ENCODE measurements at places on chromosomes 7 and 10.

- DNase-seq, result no peak
Measured at GRCh38 chr7:50957431-50957830, 174.7 kb upstream of the GRB10 start.

- DNase-seq, result no peak
Measured at GRCh38 chr10:110864662-110865140, 7.0 kb upstream of the PDCD4 start.

GRCh38 chr10:100705139-100705538, 40.2 kb upstream of the PAX2 start:
- DNase-seq, result no peak

DNA sequence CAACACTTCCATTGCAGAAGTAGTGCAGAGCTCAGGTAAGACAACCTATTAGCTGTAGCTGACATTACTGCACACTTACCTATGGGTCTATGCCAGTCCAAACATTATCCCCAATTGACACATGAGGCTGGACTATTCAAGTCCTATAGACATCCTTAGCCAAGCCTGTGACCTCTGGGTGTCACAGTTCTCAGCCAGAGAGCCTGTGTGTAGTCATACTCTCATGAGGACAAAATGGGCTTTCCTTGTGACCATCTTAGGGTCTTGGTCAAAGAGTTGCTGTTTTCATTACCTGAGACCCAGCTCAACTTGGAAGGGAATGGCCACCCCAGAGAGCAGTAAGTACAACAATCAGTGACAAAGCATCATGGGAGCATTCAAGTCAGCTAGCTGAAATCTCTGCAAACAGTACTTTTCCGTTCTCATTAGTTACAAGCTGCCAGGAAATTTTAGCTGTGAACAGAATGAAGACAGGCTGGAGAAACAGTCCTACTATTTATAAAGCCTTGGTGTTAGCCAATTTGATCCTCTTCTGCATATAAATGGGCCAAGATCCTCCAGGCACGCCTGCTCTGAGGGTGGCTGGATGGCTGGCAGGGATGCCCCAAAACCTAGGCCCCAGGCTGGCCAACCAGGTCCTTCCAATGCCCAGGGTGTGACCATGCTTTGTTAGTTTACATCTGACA, 44.3 kb downstream of the NUDCD3 start:
- no peak for DNase-seq

- no peak for DNase-seq
Measured at GRCh38 chr7:142352543-142352942, 94.7 kb upstream of the PRSS58 start.

- DNase-seq, result no peak
Measured at GRCh38 chr10:69333205-69333604, 54.9 kb downstream of the HK1 start.

DNA sequence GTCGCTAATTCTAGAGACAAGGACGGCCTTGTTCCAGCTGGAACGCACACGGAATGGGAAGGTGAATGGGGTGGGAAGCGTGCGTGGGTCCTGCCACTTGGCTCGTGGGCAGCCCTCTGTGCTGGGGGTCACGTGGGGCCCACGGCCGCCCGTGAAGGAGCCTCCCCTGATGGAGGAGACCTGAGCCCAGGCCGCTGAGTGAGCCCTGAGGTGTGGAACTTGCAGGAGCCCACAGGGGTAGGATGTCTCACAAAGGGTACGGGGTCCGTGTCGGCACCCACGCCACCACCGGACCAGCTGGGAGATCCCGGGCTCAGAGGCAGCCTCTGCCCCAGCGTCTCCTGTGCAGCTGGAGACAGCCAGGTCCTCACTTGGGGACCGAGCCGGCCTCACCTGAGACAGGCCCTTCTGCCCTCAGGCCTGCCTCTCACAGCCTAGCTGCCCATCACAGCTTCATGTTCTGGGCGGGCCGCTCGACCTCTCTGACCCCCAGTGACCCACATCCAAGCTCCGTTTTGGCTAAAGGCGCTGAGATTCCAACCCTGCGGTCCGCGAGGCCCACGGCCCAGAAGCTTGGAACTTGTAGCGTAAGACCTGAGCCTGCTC, 84.8 kb downstream of the FOXL3 start:
- no peak for DNase-seq

DNA sequence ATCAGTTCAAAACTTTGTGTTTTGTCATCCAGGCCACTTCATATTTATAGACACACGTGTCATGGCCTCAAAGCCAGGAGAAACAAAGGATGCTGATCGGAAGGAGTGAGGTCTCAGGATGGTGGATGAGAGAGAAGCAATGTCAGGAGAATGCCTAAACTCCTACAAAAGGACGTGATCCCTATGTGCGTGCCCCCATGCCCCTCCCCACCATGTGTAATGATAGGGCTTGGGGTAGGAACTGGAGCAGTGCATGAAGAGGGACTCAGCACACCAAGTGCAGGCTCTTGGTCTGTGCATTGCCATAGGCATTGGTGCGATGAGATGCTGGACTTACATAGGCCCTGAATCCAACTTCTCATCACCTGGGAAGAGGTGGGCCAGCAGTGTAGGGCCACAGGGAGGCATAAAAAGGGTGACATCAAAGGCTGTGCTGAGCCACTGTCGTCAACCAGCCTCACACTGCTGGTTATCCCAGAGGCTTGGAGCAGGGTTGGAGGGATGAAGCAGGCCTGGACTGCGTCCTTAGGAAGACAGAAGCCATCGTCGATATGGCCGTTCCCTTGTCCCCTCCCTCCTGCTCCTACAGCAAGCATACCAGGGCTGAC, 46.9 kb upstream of the GDF10 start:
- DNase-seq, result no peak

DNA sequence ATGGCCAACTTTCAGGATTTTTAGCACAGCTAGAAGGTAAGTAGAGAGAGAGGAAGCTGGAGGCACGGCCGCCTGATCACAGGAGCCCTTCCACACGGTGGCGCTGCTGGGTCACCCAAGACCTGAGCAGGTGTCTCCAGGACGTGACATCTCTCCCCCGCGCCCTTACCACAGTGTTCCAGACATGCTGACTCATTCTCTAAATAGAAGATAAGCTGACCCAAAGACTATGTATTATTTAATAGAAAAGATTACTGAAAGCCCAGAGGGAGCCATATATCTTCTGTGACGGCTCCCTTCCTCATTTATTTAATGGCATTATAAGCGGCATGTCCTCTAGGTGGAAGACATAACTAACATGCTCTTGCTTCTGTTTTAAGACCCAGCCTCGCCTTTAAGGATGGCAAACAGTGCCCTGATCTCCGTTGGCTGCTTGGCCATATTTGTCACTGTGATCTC, 26.0 kb upstream of the MALSU1 start:
- peak; percentile 72 for DNase-seq

DNA sequence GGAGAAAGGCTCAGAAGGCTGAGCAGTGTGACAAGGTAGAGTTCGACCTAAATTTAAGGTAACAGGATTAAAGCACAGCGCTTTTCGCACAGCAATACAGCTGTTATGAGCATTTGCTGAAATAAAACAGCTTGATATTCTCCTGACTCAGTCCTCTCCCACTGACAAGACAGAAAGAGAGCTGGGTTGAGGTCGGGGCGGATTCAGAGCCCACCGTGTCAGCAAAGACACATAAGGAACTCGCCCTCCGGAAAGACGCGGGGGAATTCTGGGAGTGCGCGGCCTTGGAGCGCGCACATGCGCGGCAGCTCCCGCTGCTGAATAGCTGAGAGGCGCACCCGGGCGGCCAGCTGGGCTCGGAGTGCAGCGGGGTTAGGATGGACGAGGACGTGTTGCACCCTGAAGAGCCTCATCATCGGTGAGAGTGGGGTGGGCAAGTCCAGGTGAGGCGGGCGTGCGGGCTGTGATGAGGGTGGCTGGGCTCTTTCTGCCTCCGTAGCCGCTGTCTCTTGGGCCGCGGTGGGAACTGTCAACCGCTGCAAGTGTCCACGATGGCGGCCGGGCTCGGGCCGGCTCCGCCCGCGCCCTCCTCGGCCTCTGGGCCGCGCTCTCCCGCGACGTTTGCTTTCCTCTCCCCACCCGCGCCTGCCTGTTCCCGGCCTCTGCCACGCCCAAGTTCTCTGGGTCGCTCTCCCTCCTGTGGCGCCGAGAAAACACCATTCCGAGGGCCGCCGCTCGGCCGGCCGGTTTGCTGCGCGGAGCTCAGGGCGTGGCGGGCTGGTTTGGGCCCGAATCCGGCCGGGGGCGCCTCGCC, 120.6 kb downstream of the LYZL1 start:
- peak; percentile 47 for DNase-seq

DNA sequence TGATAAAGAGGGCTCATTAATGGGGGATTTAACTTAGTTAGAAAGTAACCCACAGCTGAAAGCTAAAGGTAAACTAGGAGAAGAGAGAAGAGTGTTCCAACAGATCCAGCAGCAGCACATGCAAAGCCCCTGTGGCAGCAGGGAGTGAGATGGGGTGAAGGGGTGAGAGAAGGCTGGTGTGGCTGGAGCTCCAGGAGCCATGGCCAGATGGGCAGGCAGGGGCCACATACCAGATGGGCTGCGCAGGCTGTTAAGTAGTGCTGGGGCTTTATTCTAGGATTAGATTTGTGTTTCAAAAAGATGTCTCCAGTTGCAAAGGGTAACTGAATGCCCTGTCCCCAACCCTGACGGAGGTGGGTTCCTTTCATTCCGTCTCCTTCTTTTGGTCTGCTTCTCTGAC, 33.2 kb downstream of the HIF1AN start:
- DNase-seq, result peak; percentile 19

- DNase-seq, result no peak
Measured at GRCh38 chr7:85770332-85770731, 583.5 kb upstream of the SEMA3D start.

DNA sequence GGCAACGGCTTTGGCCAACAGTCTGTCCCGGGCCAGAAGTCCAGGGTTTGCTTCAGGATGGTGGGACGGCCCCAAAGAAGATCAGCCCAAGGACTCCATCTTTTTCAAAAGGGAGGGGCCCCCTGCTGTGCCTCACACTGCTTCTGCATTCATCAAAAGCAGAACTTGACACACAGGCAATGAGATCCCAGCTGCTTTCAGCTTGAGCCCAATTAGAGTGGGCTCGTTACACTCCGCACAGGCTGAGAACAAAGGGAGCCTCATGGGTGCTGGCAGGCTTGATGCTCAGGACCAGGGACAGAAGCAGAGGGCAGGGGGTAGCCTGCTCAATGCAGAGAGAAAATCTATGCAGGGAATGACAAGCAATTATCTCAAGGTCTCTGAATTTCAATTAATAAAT, 45.5 kb downstream of the VOPP1 start:
- peak; percentile 18 for DNase-seq

DNA sequence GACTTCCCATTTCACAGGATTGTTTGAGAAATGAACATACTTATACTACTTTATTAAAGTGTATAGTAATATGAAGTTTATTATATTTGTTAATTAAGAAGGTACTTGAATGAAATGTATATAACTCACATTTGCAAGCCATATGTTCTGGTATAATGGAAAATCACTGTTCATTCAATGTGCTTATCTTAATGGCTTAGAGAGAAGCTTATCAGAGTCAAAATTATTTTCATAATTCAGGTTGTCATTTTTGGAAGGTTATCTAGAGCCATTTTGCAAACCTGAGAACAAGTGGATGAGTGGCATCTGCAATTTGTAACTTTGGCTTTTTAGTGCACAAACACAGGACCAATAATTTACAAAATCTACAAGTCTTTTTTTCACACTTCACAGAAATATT, 621.0 kb downstream of the ARL4A start:
- DNase-seq, result no peak

- DNase-seq, result no peak
Measured at GRCh38 chr10:75462865-75463264, 31.4 kb downstream of the LRMDA start.

DNA sequence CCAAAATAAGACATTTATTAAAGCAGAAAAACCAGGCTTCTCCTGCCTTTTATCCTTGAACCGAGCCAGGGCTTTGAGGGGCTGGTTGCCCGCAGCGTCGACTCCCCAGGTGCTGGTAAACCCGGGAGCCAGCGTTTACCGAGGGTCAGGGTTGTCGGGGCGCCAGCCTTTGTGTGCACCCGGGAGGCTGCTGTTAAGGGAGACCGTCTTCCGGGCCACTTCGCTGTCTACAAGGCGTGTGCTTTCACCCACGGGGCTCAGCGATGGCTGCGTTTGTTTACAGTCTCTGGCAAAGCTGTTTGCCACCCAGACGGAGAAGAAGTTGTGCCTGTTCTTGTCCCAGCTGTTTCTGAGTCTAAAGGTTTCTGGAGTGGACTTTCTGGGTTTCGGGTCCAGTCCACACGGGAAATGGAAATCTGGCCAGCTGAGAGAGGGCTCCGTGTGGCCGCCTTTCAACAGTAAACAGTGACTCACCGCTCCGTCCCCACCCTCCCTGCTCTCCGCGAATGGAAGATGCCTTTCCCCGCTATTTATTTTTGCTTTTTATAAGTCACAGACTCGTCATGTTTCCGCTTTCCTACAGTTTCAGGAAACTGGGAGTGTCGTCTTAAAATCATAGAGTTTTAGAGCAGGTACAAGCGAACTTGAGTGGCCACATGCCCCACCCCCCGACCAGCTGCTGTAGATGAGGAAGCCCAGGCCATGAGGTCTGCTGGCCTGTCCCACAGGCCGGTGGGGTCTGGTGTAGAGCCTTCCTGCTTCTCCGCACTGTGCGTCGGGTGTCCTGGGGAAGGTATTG, 2.2 kb downstream of the MAFK start:
- no peak for DNase-seq

- DNase-seq, result peak; percentile 54
Measured at GRCh38 chr7:23490357-23491135, 20.3 kb upstream of the IGF2BP3 start.

- peak; percentile 87 for DNase-seq
Measured at GRCh38 chr7:30470163-30470770, 8.3 kb downstream of the NOD1 start.
